Jurkat, Clone E6-1 (cell line): ENCODE measurements at places on chromosomes 7 and 10.

DNA sequence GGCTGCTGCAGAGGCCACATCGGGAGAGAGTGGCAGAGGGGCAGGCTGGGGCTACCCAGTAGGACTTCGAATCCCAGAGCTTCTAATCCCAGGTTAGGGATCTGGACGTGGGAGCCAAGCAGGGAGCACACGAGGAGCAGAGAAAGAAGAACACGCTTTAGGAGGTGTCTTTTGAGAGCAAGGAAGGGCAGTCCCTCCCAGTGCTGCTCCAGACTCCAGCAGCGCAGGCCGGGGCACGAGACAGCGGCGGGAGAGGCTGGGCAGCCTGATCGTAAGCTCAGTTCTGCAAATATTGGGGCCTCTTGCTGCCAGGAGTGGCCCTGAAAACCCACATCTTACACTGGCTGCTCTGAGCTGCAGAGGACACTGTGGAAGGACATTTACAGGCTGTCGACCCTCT, 75.9 kb downstream of the HIPK2 start:
- DNase-seq = no peak

GRCh38 chr10:75439811-75440210, 8.4 kb downstream of the LRMDA start:
- no peak for DNase-seq

DNA sequence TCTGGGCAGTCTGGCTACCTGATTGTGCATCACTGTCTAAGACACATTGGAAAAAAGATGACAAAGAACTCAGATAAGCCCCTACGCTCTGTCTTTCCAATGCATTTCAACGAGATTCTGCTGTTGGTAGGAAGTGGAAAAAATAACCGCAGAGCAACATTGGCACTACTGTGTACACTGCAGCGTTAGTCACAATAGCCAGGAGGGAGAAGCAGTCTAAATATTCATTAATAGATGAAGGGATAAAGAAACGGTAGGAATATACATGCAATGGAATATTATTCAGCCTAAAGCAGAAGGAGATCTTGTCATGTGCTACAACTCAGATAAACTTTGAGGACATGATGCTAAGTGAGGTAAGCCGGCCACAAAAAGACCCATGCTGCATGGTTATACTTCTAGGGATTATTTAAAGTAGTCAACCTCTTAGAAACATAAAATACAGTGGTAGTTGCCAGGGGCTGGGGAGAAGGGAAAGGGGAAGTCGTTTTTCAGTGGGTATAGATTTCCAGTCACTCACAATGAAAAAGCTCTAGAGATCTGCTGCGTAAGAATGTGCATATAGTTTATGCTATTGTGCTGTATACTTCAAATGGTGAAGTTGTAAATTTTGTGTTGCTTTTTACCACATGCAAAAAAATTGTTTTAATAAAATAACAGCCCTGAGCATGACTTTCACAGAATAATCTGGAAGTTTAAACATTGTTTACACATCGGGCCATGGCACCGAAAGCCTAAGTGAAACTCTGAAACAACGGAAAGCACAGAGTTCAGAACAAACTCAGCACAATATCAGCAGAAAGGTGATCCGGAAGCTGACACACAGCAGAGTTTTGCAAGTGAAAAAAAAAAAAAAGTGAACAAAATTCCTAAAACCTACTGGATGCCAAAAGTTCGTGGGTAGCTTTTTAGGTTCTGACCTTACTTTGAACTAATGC, 40.1 kb downstream of the ELMO1 start:
- DNase-seq = peak; percentile 54

- DNase-seq = no peak
These were observed 73.8 kb upstream of the PAPSS2 start for GRCh38 chr10:87585565-87586514.

DNA sequence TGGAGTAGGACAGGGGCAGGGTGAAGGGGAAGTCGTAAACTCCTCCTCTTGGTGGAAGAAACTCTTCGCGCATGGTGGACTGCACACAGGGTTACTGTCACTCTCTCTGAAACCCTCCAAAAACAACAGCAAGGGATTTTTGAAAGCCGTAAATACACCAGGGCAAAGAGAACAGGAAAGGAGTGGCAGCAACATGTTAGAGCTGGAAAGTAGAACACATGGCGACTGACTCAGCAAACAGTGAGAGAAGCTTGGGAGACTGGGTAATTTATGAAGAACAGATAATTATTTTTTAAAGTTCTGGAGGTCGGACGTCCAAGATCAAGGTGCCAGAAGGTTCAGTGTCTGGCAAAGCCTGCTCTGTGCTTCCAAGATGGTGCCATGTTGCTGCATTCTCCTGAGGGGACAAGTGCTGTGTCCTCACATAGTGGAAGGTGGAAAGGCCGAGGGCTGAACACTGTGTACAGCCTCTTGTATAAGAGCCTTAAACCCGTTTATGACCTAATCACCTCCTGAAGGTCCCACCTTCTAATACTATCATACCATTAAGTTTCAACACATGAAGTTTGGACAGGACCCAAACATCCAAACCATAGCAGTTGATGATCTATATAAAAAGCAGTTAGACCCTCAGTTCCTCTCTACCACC, 22.5 kb upstream of the C10orf53 start:
- DNase-seq = no peak

- no peak for DNase-seq
These were observed 79.5 kb upstream of the SEMA3A start for GRCh38 chr7:84274029-84274638.

- no peak for DNase-seq
These were observed 80.8 kb downstream of the VWDE start for GRCh38 chr7:12322903-12323300.

- DNase-seq = no peak
These were observed 506 bp downstream of the CTTNBP2 start for GRCh38 chr7:117872561-117873309.

- no peak for DNase-seq
These were observed 399.0 kb downstream of the GRID1 start for GRCh38 chr10:85967594-85967993.

DNA sequence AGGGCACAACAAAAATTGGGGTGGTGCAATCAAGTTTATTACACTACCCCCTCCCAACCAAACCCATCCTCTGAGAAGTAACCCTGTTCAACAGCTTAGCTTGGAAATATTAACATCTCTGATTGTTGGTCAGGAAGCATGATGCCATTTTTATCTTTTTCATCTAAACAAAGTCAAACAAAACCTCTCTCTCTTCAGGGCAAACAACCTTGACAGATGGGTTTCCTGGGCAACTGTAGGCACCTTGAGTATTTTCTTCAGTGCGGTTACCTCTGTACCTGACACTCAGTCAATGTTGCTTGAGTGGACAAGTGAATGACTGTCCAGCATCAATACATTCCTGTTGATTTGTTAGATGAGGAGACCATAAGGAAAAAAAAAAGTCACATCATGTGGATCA, 183.6 kb downstream of the NRP1 start:
- no peak for DNase-seq

DNA sequence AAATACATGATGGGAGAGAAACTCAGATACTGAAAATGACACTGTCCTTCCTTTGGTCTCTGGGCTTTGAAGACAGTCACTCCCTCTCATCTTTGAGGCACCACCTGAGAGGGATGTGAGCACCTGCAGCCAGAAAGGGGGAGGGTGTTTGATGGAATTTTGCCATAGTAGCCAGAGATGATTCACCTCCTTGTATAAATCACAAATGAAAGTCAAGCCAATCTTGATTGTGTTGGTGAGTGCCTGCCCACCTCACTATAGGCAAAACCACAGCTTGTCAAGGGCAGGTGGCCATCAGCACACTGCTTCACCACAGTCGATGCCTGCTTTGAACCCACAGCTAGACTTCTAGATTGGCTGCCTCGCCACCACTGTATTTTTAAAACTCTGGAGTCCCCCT, 48.2 kb downstream of the PON1 start:
- no peak for DNase-seq

DNA sequence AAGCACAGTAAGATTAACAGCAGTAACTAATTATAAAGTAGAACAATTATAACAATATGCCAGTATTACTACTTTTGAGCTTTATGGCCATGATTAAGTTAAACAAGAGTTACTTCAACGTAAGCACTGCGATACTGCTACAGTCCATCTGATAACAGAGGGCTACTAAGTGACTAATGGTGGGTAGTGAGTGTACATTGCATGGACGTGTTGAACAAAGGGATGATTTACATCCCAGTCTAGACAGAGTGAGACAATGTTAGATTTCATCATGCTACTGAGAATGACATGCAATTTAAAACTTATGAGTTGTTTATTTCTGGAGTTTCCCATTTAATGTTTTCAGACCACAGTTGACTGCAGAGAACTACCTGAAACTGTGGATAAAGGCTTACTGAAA, 45.6 kb downstream of the TPST1 start:
- no peak for DNase-seq

- DNase-seq = no peak
These were observed 16.1 kb downstream of the OGDH start for GRCh38 chr7:44622342-44623151.

DNA sequence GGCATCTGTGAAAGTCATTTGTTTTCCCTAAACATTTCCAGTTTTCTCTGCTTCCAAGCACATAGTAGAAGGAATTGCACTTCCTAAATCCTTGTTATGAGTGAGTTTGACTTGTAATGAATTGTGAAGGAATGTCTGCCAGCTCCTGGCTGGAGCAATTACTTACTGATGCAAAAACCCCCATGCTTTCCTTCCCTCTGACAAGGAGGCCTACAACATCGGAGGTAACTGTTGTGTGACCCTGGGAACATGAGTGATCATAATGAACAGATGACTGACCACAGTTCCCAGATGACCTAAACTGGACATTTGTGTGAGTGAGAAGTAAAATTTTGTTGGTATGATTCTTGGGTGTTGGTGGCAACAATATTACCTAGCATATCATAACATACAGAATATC, 21.4 kb upstream of the CPVL start:
- DNase-seq = no peak

- no peak for DNase-seq
These were observed 69.4 kb downstream of the VOPP1 start for GRCh38 chr7:55502858-55503440.

- DNase-seq = no peak
These were observed 30.8 kb downstream of the PRLHR start for GRCh38 chr10:118564652-118565051.

- no peak for DNase-seq
These were observed 87.9 kb downstream of the ACTR3B start for GRCh38 chr7:152847386-152847908.

- DNase-seq = no peak
These were observed 245.2 kb downstream of the ABCA13 start for GRCh38 chr7:48416327-48416908.

GRCh38 chr10:118458957-118459641, 117.0 kb upstream of the FAM204A start:
- DNase-seq = no peak

GRCh38 chr7:3229904-3230470, 71.1 kb upstream of the SDK1 start:
- DNase-seq = no peak

GRCh38 chr10:18308600-18308999, 168.4 kb downstream of the CACNB2 start:
- DNase-seq = no peak

DNA sequence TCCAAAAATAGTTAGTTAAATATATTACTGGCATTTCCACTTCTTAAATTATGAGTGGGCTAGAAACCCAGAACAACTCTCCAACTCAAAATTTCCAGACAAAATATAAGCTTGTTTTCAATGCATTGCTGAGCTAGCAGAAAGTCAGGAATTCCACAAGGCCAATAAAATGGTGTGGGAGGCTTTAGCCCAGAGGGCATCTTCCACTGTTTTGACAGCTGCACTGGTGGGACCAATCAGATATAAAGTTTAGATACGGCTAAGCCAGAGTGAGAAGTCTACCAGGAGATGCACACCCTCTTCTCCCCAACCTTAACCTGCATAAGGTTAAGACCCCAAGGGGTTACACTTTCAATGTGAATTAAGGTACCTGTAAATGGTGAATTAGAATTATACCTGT, 76.6 kb downstream of the AMPH start:
- DNase-seq = no peak

GRCh38 chr10:85786401-85786899, 580.1 kb downstream of the GRID1 start:
- DNase-seq = no peak

GRCh38 chr10:7541137-7542087, 125.4 kb downstream of the ITIH5 start:
- DNase-seq = no peak

- DNase-seq = no peak
These were observed 159.3 kb downstream of the ETV1 start for GRCh38 chr7:13829914-13830900.

DNA sequence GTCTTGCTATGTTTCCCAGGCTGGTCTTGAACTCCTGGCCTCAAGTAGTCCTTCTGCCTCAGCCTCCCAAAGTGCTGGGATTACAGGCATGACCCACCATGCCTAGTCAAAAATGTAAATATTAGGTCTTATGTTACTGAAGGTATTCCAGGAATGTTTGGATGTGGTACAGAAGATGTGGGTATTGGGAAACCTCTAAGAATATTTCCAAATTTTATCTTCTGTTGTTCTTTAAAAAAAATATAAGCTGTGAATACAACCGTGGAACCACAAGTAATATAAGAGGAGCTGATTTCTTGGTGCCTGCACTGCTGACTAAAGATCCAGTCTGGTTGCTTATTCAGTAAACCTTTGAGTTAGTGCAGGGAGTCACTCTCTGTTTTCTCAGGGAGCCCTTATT, 178.3 kb downstream of the AUTS2 start:
- no peak for DNase-seq

GRCh38 chr10:84820120-84820519, 491.7 kb downstream of the CCSER2 start:
- peak; percentile 27 for DNase-seq

GRCh38 chr7:82507976-82508677, 64.5 kb upstream of the CACNA2D1 start:
- DNase-seq = no peak

- DNase-seq = no peak
These were observed 129.7 kb upstream of the SEC61G start for GRCh38 chr7:54888734-54889082.

DNA sequence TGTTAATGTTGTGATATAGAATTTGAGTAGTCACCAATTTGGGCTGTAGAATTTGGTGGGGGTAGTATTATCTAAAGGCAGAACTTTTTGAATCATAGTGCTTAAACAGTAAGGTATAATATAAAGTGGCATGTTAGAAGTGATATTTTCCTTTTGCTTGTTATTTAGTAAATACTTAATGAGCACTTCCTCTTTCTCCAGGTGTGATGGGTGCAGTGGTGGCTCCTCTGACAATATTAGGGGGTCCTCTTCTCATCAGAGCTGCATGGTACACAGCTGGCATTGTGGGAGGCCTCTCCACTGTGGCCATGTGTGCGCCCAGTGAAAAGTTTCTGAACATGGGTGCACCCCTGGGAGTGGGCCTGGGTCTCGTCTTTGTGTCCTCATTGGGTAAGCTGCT, 10.5 kb downstream of the GHITM start:
- no peak for DNase-seq
